Stimulated activated CD4-positive, alpha-beta T cell treated with anti-CD3 and anti-CD28 coated beads, Interleukin-15, amount 100 ng/mL, for 24 hours (primary cell): ENCODE measurements at places on chromosomes 7 and 10.

GRCh38 chr10:133169173-133169947 is 9.3 kb downstream of the KNDC1 start:
- no peak for DNase-seq

DNA sequence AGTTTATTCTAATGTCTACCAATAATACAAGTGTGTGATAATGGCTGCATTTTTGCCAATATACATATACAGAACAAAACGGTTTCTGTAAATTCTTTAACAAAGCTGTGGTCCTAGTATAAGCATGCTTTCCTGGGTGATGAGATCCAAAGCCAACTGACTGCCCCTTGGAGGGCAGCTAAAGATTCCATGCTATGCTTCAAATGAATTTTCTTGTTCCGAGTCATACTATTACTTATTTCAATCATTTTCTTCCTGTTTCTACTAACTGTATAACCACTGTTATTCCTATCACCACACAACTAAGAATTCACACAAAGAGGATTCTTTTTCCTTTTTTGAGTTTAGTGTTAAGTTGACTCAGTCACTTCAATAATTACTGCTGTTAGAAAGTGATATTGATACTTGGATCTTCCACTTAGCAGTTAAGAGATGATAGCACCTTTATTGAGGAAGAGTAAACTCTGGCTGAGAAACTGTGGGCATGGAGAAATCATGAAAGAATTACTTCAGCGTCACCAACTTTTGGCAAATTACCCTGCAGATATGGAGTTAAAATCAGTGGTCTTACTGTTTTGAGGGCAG is 197.5 kb downstream of the ARL4A start:
- no peak for DNase-seq

GRCh38 chr10:111516144-111516543 is 439.3 kb downstream of the ADRA2A start:
- DNase-seq = no peak

- DNase-seq = no peak
Observed at GRCh38 chr7:143456992-143457793, 13.9 kb downstream of the TAS2R60 start.

- peak; percentile 21 for DNase-seq
Observed at GRCh38 chr10:5479481-5480161, 19.7 kb downstream of the CALML5 start.

DNA sequence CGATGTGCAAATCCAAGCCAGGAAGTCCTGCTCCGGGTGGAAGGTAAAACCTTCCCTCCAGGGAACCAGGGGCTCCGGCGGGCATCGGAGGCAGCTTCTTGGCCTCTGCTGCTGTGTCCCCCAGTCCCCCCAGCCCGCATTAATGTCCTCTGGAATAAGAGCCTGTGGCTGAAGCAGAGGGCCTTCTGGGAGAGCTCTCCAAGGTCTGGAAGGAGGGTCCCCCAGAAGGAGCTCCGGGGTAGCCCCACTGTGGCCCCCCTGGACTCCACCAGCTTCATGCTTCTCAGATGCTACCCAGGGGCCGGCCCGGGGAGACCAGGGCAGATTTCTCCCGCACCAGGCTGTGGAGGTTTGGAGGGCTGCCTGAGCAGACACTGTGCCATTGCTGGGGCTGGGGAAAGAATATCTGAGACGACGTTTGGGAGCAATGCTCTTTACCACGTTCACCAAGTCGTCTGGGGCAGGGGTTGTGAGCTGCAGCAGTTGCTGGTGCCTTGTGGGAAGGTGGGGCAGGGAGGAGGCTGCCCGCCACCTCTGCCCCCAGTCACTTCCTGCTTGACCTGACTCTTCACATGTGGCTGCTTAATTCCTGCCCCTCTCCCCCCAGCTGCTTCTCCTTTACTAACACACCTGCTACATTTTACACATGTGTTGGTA is 8.3 kb downstream of the ZNF853 start:
- DNase-seq = peak; percentile 18

- no peak for DNase-seq
Observed at GRCh38 chr10:107164992-107165391, 486 bp upstream of the SORCS1 start.

DNA sequence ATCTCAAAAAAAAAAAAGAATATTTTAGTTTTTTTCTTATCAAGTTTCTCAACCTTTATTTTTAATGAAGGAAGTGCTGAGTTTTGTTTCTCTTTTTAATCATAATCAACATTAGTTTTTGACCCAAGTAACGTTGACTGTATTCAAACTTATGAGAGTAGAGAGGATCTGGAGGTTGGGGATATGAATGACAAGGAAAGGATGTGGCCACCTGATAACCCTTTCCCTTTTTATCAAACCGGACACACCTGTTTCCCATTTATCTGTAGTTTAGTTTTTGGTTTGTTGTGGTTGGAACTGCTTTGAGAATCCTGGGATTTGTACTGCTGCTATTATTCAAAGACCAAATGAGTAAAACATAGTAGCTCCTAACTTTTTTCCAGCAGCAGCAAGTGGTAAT is 38.6 kb downstream of the HACD1 start:
- DNase-seq = no peak
